ENCODE measurements at places on chromosomes 1 and 21.

DNA sequence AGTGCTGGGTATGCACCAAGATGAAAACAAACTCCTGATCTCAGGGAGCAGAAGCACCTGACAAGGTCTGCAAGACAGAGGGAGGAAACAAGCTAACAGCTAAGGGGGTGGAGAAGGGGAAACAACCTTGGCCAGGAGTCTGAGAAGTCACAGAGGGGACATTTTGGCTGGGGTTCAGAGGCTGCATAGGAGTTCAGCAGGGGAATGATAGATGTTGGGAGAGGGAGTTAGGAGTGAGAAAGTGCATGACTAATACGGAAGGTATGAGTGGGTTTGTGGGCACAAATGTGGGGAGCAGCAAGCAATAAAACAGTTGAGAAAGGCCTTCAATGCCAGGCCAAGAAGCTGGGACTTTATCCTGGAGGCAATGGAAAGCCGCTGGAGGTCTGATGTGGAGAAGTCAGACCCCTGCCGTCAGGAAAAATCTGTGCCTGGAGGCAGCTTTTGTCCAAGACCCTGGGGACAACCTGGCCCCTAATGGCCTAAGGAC, 16.4 kb downstream of the EPHA2 start:
- no peak for DNase-seq

GRCh38 chr1:24868016-24868875, 61.8 kb downstream of the RUNX3 start:
- no peak for DNase-seq

- no peak for DNase-seq
These were observed 16.1 kb upstream of the AQP10 start for GRCh38 chr1:154304664-154305337.

DNA sequence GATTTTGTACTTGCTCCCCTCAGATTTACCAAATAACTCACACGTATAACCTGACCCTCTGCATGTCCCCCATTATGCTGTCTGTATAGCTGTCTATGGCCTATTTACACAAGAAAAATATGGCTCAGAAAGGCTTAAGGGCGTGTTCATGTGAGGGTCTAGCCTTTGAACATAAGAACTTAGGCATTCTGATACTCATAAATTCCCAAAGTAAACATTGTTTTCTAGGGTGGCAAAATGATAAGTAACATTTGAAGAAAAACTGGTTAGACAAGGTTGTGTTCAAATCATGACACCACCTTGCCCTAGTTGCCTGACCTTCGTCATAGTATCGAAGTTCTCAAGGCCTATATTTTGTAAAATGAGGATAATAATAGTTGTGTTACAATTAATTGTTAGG, 394.6 kb downstream of the LRRIQ3 start:
- no peak for DNase-seq

GRCh38 chr1:110212169-110213142, 2.3 kb downstream of the KCNC4 start:
- DNase-seq = no peak

GRCh38 chr1:241366196-241366595, 9.2 kb upstream of the RGS7 start:
- DNase-seq = no peak

- no peak for DNase-seq
These were observed 218.1 kb downstream of the ST6GALNAC3 start for GRCh38 chr1:76292418-76293184.

DNA sequence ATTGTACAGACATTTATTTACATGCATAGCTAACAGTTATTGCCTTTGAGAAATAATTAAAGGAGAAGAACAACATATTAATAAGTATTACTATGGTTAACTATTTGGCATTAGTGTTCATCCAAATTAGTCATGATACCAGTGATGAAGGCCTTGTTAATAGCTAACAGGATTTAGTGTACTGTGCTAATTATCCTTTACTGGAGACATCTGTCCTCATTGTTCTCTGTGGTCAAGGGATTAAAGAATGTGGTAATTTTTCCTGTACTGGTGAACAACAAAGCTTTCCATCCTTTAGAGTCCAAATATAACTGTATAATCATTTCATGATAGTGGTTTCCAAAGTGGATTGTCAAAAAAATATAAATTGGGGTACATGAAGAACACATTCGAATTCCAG, 103.9 kb downstream of the ADGRL4 start:
- no peak for DNase-seq

- DNase-seq = no peak
These were observed 40.6 kb upstream of the MARK1 start for GRCh38 chr1:220487297-220487820.

- no peak for DNase-seq
These were observed 41.0 kb upstream of the RGS2 start for GRCh38 chr1:192767798-192768197.

DNA sequence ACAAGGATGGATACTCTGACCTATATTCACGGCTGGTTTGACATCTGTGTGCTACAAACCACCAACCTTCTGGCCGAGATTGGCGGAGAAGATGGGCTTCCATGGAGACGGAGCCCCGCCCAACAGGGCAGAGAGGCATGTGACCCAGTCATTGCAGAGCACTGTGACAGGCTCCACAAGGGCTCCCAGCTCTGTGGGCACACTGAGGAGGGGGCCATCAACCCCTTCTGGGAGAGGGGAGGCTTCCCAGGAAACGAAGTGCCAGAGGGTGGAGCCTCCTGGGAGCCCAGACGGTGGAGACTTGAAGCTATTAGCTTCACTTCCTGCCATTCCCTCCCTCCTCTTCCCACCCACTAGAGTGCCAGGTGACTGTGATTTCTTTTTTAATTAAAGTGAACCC, 71.6 kb upstream of the IFFO2 start:
- DNase-seq = no peak

DNA sequence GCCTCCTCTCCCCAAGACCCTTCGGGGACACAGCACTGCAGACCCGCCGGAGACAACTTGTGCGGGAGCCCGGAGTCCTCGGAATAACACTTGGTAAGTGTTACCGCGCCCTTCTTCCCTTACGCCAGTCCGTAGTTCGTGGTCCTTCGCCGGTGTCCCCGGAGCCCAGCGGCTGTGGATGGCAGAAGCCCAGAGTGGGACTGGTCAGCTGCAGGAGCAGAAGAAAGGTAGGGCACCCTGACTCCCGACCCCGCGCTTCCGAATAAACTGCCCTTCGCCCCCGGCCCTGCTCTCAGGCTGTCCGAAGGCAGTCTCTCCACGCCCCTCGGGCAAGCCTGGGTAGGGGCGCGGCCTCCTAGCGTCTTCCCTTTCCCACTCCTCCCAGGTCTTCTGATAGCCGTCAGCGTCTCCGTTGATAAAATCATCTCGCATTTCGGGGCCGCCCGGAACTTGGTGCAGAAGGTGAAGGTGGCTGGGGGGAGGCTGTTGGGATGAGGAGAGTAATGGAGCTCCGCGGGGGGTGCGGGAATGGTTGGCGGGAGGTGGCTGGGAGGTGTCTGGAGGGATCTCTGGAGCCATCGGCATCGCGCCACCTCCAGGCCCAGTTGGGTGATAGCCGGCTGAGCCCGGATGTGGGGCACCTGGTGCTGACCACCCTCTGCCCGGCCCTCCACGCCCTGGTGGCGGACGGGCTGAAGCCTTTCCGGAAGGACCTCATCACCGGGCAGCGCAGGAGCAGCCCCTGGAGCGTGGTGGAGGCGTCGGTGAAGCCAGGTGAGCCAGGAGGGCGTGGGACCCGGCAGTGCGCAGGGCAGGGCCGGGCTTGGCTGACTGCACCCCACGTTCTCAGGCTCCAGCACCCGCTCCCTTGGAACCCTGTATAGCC, 4.3 kb downstream of the RUSC1 start:
- no peak for DNase-seq

DNA sequence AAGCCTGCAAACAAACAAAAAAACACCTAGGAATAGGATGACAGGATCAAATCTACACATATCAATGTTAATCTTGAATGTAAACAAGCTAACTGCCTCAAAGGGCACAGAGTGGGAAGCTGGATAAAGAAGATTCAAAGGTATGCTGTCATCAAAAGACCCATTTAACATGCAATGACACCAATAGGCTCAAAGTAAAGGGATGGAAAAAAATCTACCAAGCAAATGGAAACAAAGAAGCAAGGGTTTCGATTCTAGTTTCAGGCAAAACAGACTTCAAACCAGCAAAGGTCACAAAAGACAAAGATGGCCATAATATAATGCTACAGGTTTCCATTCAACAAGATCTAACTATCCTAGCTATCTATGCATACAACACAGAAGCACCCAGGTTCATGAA, 16.2 kb upstream of the OR2T10 start:
- no peak for DNase-seq

- DNase-seq = no peak
These were observed 107.6 kb downstream of the NOS1AP start for GRCh38 chr1:162177126-162177525.

DNA sequence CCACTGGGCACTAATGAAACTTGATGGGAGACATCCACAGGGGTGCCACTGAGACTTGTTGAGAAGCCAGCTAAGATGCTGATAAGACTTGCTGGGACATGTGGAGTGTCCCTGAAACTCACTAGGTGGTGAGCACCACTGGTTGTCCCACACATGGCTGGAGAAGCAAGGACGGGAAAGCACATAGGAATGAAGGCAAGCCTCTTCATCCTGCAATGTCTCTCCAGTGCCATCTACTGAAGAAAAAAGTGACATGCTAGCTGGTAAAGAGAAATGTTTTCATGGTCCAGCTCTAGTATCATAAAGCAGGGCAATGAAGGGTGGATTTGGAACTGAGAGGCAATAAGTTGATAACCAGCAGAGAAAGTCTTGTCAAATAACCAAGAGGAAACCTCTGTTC, 283.0 kb downstream of the PAPPA2 start:
- DNase-seq = no peak

DNA sequence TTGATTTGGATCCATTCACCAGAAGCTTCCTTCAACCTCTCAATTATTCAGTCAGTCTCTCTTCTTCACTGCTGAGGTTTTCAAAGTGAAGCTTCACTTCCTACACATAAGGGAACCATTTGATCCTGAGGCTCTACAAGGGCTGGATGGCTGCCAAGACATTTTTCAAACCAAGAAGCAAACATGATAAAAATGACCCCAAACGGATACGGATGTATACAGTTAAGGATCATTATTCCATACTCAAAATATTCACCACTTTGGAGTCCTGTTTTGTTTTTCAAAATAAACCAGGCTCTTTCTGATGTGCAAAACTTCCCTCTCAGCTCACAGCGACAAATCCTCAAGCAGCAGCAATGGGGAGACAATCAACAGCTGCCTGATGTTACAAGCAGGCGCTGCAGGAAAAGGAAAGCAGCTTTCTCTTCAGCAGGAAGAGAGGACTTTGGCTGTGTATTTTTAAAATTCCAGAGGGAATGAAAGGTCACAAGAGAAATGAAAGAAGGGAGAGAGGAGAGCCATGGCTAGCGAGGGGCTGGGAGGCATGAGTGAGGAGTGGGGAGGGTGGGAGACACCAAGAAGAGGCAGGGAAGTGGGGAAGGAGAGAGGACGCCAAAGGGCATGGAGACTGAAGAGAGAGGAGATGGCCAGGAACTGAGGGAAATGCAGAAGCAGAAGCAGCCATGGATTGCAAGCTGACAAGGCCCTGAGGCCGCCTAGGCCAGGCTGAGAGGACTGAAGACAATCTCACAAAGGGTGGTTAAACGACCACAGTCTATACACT, 145.4 kb downstream of the SLC45A1 start:
- DNase-seq = no peak

GRCh38 chr1:222739929-222740328, 2.9 kb downstream of the FAM177B start:
- no peak for DNase-seq

DNA sequence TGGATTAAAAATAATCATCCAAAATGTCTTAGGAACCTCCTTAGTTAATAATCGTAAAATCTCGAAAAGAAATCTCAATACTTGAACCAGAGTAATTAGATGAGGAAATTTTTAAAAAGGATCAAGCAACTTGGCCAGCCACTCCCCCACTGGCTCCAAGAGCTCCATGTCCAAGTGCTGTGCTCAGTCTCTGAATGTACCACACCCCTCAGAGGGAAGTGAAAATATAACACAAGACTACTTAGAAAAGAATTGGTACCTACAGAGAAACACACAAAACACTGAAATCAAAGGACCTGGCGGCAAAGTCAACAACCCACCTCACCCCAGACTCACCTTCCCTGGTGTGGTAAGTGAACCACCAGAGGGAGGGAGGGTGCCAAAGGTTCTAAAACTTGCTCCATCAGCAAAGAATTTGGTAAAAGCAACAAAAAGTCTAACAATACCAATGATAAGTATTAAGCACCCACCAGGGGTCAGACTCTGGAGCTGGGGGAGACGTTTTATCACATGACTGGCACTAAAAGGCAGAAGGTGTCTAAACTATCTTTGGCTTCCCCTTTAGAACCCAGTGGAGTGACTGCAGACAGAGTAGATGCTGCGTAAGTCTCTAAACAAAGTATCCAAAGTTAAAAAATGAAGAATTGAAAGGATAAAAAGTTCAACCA, 14.0 kb downstream of the LBR start:
- no peak for DNase-seq

DNA sequence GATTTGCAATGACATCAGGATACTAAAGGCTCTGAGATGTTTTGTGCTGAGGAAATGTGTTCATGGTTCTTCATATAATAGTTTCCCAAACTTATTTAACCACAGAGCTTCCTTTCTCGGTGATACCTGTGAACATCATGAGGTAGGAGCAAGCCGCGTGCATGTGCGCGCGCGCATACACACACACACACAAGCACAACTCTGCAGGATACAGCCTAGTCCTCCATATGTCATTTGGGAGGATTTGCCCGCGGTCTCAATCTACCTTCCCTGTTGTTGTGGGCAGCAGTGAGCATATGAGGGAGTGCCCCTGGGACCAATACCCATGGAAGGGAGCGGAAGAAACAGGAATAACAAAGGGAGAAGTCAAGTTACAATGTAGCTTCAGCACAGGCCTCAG, 12.2 kb upstream of the TTC4 start:
- DNase-seq = no peak

DNA sequence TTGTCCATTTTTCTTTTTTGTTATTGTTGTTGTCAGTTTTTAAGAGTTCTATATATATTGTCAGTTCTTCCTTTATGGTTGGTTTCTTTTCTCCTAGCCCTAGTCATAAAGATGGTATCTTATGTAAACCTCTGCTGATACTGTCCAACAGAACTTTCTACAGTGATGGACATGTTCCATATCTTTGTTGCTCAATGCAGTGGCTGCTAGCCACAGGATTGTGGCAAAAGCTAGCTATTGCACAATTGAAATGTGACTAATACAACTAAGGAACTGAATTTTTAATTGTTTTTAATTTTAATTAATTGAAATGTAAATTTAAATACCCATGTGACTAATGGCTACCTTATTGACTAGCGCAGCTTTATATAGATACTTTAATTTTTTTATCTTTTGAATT, 411.8 kb upstream of the PTBP2 start:
- DNase-seq = no peak

DNA sequence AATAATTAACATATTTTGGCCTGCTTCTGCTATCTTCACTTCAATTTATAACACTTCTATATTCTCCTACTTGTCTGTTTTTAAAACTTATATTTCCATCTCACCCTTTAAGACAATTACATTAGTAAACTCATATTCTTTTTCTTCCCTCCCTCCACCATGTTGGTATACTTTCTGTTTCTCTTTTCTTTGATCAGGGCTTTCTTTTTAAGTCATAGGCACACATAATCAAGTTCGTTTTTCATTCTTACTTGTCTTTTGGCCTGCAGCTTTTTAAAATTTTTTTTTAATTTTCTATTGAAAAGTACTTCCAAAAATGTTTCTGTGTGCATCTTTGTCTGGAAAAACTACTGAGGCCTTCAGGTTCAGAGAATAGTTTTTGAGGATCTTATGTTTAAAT, 2.3 kb downstream of the PYHIN1 start:
- no peak for DNase-seq

- no peak for DNase-seq
These were observed 175.0 kb upstream of the TNR start for GRCh38 chr1:175918364-175918801.

- DNase-seq = no peak
These were observed 24.7 kb downstream of the GPA33 start for GRCh38 chr1:167065471-167065870.

- DNase-seq = no peak
These were observed 21.2 kb upstream of the MYOCOS start for GRCh38 chr1:171600862-171601261.

Data from stimulated activated CD8-positive, alpha-beta memory T cell treated with anti-CD3 and anti-CD28 coated beads, Interleukin-7, amount 100 ng/mL, for 1 hour (primary cell).